ENCODE measurements at places on chromosomes 2 and 18.

- no peak for DNase-seq
Observed at GRCh38 chr2:210722092-210722491, 165.7 kb downstream of the CPS1 start.

DNA sequence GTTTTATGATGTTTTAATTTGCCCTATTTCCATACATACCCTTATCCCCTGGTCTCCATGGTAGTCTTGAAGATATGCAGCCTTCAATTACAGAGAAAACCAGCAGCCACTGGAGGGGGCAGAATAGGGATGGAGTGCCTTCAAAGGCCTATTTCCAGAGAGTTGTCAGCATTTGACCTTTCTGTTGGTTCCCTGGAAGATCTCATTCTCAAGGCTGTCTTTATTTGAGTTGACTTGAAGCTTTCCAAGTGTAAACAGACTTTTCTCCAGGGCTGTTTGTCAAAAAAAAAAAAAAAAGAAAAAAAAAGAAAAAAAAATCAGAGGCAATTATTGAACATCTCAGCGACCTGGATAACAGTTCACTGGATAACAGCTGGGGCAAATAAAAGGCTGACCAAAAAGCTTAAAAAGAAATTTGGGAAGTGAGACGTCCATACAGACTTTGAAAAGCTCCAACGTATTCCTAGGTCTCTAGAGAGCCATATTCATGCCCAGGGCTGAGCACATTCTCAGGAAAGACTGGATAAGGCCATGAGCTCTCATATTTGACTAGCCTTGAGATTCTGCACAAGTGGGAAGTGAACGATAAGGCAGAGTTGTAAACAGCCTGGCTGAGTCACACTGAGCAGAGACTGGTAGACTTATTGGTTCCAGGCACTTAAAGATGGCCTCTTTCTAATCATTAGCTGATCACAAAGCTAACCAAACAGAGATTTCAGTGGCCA is 126.6 kb downstream of the VAPA start:
- no peak for DNase-seq

DNA sequence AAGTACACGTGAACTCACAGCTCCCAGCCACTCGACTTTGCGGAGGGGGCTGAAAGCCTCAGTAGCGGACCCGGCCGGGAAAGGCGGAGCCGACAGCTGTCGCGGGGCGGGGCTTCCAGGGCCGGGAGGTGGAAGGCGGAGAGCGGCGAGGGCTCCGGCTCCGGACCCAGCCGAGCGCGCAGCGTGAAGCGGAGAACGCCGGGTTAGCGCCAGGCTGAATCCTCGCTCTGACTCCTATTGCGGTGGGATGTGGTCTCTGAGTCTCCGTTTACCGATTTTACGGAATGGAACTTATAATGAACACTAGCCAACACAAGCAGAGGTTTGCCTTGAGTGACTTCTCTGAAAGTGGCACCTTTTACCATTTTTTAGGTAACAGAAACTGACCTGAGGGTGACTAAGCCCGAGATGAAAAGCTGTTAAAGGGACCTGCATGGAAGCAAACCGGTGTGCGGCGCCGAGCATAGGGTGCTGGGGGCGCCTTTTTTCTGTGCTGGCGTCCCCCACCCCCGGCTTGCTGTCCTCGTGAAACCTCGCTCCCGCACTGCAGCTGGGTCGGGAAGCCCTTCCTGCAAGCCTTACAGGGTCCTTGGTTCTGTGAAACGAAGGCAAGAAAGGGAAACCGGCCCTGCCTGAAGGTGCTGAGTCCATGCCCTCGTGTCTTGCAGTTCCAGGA is 72.9 kb downstream of the EN1 start:
- no peak for DNase-seq

GRCh38 chr2:222127660-222128059 is 171.1 kb downstream of the PAX3 start:
- no peak for DNase-seq

GRCh38 chr18:27599202-27599829 is 414.2 kb upstream of the CHST9 start:
- DNase-seq, result no peak

GRCh38 chr2:63537306-63537705 is 51.0 kb downstream of the WDPCP start:
- no peak for DNase-seq

DNA sequence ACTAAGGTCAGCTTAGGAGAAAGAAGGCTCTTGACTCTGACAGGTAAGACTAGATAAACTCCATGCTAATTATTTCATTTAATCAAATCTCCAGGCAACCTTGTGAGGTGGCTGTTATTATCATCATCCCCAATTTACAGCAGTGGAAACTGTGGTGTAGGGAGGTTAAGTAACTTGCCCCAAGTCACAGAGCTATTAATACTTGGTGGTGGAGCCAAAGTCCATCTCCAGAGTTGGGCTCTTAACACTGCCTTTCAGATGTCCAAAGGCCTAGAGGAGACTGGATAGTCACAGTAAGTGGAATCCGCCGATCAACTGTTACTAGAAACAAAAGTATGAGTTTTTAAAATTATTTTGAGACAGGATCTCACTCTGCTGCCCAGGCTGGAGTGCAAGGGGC is 46.6 kb upstream of the SP3 start:
- DNase-seq, result no peak

DNA sequence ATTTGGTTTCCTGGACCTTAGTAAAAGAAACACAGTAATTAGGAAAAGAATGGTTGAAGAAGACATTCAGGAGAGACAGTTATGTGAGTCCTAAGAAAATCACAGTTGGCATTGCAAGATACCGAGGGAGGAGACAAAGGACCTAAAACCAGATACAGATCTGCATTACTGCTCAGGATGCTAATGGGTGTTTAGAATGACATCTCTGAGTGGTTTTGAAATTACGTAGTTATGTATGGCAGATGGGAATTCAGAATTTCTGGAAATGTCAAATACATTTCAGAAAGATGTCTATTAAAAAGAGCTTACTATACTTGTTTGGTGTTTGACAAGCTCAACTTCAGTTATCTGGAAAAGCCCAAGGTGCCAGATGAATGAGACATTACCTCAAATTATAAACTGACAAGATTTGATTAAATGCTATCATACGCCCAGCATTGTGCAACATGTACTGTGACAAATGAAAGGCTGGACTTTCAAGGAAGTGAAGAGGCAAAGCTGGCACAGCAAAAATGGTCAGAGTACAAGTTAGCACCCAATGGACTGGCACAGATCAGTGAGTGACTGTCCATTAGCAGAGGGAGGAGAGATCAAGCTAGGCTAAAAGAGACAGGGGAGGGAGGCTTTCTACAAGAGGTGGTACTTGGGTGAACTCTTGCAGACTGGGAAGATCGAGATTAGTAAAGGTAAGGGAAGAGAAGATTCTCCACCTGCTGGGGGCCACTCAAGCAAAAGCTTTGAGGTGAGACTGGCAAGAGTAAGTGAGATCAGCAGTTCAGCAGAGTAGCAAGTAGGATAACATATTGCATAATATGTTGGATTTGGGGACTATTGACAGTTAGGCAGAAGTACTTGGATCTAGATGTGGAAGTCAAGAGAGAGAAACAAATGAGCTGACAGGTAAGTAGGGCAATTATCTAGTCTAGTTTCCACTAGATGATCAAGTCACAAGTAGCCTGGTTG is 168.9 kb downstream of the CYRIA start:
- no peak for DNase-seq

- DNase-seq, result no peak
Observed at GRCh38 chr2:206716623-206717022, 1.6 kb downstream of the DYTN start.

DNA sequence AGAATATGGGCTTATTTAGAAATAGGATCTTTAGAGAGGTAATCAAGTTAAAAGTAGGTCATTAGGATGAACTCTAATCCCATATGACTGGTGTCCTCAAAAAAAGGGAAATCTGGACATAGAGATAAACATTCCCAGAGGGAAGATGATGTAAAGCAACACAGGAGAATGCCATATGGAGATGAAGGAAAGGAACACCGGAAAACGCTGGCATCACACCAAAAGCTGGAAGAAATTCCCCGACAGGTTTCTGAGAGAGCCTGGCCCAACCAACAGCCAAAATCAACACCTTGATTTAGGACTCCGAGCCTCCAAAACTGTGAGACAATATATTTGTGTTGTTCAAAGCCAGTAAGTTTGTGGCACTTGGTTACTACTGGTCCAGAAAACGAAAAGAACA is 296.7 kb downstream of the DSEL start:
- no peak for DNase-seq

GRCh38 chr2:180991361-180991760 is 11.0 kb downstream of the UBE2E3 start:
- no peak for DNase-seq

DNA sequence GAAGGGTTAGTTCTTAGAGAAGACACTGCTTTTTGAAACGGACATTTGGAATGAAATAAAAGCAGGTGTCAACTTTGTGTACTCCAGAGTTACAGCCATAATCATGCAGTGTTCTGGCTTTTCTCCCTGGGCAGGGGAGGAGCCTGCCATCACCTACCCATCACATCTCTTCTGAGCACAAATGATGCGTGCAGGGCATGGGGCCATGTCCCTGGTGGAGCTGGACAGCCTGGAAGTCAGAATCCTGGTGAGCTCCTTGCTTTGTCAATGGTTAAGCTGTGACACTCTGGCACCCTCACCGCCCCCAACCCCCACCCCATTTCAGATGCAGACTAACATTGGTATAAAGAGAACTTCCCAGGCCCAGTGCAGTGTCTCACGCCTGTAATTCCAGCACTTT is 53.1 kb downstream of the PDCL3 start:
- DNase-seq, result no peak

GRCh38 chr2:127377262-127377661 is 10.5 kb downstream of the MAP3K2 start:
- DNase-seq, result no peak

GRCh38 chr2:130310881-130311280 is 31.8 kb upstream of the IMP4 start:
- DNase-seq, result no peak

DNA sequence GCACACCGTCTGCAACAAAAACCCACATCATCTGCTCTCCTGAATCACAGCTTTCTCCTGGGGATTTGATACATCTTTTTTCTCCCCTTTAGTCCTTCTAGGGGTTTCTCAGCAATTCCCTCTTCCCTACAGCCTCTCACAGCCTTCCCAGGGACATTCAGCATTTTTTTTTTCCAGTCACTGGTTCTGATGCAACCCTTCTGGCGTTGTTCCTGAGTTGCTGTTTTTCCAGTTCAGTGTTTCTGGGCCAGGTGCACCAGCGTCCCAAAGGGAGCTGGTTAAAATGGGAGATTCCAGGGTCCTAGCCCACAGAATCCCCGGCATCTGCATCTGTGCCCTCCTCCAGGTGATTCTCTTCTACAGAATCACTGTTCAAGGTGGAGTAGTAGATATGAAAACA is 36.1 kb downstream of the ADCY3 start:
- no peak for DNase-seq

DNA sequence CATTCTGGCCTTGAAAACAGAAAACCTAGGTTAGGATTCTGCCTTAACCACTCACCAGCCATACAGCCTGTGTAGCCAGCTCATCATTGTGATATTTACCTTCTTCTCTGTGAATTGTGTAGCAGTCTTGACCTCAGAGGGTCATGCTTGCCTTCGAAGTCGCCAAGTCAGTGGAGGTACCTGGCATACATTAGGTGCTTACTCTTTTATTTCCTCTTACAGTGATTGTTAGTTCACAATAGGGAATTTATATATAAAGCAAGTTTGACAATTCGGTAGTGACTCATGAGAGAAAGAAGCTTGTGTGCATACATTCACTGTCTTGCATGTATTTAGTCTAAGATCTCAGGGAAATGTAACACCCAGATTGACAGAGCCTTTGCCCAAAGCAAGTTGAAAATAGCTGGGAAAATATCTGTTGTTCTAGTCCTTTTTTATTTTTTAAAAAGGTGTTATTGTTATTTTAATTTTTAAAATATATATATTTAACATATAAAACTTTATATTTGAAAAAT is 290.6 kb downstream of the PTGR3 start:
- DNase-seq, result no peak

DNA sequence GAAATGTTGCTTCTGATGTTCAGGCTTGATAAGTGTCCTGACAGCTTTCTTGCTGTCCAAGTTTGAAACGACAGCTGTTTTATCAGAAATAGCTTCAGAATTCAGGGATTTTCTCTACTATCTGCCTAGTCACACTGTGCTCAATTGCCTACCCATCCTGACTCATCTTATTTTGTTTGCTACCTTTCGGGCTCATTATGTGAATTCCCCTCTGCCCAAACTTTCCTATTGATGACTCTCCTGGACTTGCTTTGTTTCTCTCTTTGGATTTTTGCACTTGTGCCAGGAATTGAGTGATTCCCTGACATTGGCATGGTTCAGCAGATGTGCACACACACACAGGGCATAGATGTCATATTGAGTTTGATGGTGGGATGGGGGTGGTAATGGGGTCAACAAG is 1052.6 kb upstream of the PIK3C3 start:
- DNase-seq, result no peak

DNA sequence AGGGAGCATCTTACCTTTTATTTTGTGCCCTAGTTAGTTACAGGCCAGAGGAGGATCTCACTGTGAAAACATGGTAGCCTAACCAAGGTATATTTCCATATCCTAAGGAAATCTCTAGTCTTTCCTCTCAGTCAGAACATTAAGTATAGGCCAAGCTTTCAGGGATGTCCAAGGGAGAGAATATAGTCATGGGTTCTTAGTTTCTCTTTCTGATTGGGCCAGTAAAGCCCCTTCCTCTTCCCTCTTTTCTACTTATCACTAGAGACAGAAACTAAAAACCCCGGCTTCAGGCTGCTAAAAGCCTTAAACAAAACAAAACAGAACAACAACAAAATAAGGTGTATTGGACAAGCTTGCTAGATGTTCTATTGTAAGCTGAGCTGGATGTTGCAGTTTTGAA is 44.3 kb upstream of the TNFRSF11A start:
- no peak for DNase-seq

DNA sequence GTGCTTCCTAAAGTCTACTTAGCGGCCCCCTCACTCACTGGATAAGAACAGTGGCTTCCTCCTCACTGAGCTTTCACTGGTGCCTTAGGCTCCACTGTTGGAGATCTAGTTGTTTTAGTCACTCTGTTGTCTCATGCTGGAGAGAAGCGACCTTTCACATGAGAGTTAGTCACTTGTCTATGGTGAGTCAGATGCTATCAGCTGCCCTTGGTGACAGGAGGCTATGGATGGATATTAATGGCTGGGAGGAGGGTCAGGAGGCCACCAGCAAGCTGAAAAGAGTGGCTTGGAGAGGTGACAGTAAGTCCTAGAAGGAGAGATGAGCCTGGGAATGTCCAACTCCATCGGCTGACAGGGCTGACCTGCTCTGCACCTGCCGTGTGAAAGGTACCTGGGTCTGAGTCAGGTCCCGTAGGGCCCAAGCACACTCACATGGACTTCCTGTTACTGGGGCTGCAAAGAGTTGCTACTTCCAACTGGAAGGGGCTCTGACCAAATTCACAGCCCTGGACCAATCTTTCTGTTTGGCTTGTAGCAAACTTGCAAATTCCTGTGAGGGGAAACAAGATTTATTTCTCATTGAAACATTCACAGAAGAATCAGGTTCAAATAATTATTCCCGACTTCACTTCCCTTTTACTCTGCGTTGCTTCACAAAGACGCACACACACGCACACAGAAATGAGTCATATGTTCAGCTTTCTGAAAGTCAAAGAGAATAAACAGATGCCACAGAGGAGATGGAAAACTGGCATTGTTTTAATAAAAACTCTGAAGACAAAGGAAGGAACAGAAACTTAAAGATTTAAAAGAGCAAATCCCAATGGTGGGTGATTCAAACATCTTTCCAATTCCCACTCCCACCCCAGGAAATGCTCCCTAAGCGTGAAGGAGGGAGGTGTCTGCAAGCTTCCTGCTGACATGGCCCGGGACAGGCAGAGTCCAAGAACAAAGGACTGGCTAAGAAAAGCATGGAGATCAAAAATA is 203.5 kb upstream of the TWIST2 start:
- no peak for DNase-seq
